ENCODE measurements at places on chromosomes 3 and 15.

DNA sequence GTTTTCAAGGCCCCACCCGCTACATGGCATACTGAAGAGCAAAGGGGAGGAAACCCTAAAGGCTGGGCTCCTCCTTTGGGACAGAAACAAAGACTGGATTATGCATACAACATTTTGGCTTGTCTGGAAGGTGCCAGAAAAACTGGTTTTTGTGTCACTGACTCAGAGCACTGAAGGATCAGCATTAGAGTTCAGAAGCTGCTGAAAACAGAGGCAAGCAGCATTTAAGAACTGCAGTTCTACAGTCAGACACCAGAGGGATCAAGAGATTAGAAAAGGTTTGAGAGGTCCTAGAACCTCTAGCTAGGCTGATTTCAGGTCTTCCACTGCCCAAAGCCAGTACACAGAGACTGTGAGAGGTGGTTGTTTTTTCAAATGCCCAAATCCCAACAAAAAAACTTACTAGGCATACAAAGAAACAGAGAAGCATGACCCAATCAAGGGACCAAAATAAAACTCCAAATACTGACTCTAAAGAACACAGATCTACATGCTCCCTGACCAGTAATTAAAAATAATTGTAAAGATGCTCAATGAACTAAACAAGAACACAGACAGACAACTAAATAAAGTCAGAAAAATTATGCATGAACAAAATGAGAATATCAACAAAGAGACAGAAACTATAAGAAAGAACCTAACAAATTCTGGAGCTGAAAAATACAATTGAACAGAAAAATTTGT, 91.2 kb downstream of the SENP2 start:
- no peak for DNase-seq

- no peak for DNase-seq
Observed at GRCh38 chr3:172557515-172558220, 34.4 kb upstream of the TNFSF10 start.

- DNase-seq, result no peak
Observed at GRCh38 chr3:170350515-170351413, 6.8 kb upstream of the SKIL start.

GRCh38 chr3:157861076-157861765, 245.0 kb downstream of the SHOX2 start:
- DNase-seq, result no peak

GRCh38 chr3:158801201-158801600, 653 bp upstream of the MFSD1 start:
- DNase-seq, result no peak

- no peak for DNase-seq
Observed at GRCh38 chr3:123984957-123985356, 7.0 kb downstream of the ROPN1 start.

GRCh38 chr3:107999215-107999775, 91.5 kb downstream of the CD47 start:
- DNase-seq, result no peak

DNA sequence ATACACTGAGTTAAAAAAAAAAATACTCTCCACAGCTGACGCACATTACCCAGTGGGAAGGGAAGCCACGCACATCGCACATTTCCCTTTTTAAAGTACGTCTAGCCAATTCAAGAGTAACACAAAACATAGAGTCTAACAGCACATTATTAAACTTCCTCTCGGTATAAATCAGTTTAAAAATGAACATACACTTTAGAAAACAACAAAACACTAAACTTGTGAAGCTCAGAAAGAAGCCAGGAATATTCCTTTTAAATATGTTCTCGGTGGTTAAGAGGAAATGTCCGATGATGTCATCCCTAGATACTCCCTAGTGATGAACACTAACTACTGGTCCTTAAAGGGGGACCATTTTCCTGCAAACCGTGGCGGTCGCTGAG, 721 bp downstream of the MYEF2 start:
- DNase-seq, result no peak

- no peak for DNase-seq
Observed at GRCh38 chr15:96320703-96321638, 9.5 kb upstream of the NR2F2 start.

DNA sequence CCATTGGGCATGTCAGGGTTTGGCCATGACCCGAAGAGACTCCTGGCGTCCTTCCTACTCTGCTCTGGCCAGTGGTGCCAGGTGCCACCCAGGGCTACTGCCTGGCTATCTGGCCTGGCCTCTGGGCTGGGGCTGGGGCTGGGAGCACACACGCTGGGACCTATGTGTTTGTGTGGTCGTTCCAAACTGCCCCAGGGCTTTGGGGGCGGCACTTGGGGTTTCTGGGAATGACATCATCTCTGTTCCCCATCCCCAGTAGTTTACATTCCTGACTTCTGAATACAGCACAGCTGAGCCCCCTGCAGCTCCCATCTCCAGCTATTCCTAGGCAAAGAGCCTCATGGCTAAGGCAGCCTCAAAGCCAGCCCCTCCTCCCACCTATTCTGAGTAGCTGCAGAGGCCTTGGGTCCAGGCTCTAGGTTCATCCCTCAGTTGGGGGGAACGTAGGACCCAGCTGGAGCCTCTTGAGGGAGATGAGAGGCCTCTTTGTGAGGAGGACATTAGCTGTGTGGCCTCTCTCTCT, 24.3 kb downstream of the PLEKHO2 start:
- DNase-seq, result no peak

- DNase-seq, result no peak
Observed at GRCh38 chr3:128847666-128848370, 31.6 kb upstream of the ACAD9 start.

DNA sequence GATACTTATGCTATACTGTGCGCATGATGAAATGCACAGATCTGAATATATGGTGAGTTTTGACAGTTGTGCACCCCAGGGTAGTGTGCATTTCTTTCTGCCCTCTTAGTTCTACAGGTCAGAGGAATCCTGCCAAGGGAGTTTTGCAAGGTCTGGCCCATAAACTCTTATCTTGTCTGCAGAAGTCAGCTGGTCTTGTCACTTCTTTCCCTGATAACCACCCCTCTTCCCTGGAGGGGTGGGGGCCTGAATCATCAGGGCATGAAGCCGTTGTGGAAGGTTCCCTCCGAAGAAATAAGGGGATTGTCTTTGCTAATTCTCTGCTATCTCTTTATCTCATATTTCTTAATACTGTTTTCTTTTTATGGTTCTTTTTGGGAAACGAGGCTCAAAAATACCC, 30.4 kb downstream of the TRIM71 start:
- DNase-seq, result no peak

DNA sequence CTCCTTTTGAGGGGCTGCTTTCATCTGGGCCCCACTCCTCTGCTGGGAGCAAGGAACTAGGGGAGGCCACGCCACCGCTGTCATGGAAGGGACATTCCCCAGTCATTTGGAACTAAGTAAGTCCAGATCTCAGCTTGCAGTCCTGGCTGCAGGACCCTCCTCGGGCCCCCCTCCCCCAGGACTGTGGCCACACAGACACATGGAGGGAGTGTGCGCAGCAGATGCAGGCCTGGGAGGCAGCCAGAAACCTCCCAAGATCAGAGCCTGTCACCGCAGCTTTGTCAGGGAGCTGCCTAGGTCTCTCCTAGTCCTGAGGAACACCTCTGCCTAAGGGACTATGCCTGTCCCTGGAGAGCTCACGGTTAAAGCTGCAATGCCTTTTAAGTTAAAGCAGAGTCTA, 7.3 kb upstream of the SEMA3F start:
- no peak for DNase-seq

GRCh38 chr15:67303490-67304363, 49.1 kb downstream of the IQCH start:
- no peak for DNase-seq

- DNase-seq, result no peak
Observed at GRCh38 chr15:71686221-71687050, 123.9 kb upstream of the NR2E3 start.

DNA sequence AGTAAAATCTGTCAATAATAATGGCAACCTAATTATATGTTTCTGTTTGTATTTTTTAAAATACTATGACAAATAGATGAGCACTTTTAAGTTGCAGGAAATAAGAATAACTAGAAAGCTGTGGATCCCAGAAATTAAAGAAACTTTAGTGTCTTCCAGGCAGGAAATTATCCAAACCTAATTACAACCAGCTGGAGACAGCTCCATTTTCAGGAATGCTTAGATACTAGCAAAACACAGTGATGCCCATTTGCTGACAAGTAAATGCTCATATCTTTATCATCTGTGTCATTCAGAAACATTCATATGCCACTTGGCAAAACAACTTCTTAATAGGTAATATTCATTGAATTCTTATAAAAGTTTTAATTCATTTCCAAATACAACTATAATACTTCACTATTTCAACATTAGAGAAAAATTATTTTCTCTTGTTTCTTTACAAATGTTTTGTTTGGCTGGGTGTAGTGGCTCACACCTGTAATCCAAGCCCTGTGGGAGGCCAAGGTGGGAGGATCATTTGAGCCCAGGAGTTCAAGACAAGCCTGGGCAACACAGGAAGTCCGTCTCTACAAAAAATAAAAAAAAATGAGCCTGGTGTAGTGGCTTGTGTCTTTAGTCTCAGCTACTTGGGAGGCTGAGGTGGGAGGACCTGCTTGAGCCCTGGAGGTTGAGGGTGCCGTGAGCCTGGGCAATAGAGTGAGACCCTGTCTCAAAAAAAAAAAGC, 169.1 kb upstream of the TSPAN3 start:
- no peak for DNase-seq

- no peak for DNase-seq
Observed at GRCh38 chr3:195147649-195148080, 123.3 kb downstream of the XXYLT1 start.

GRCh38 chr15:22265056-22265945, 185.0 kb downstream of the OR4M2 start:
- no peak for DNase-seq

DNA sequence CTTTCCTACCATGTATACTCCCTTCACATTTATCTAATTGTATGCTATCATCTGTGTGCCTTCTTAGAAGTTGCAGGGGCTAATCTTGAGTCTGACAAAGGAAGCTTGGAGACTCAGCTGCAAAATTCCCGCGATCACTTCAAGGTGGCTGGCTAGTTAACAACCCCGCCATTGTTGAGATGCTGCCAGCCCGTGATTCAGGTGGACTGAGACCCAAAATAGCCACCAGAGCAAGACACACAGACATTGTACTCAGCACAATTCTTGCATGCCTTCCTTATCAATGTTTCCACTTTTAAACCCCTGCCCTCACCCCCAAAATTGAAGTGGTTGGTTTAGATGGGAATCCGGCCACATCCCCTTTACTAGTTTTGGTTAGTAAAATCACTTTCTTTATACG, 225.8 kb upstream of the ZNF717 start:
- no peak for DNase-seq

- DNase-seq, result no peak
Observed at GRCh38 chr3:102156426-102156825, 278.4 kb upstream of the ZPLD1 start.

DNA sequence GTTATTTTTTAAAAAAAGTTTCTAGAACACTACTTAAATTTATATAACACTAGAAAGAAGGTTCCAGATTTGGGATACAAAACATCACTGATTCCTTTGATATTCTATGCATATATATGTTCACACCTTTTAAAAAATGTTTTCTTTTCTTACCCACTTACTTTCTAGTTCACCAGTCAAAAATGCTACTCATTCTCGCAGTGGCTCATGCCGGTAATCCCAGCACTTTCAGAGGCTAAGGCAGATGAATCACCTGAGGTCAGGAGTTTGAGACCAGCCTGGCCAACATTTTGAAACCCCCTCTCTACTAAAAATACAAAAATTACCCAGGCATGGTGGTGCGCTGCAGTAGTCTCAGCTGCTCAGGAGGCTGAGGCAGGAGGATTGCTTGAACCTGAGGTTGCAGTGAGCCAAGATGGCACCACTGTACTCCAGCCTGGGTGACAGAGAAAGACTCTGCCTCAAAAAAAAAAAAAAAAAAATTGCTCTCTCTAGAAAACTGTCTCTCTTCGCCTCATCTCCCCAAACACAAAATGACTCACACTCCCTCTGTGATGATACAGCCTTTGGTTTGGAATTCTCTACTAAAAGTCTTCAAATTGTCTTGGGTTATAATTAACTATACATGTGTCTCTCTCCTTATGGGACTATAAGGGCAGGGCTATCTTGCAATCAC, 52.6 kb upstream of the TGFBR2 start:
- DNase-seq, result no peak

- no peak for DNase-seq
Observed at GRCh38 chr3:14396031-14396692, 6.2 kb upstream of the SLC6A6 start.

Data from T-helper 2 cell (primary cell).